K562 (cell line): ENCODE measurements at places on chromosomes 12 and 14.

DNA sequence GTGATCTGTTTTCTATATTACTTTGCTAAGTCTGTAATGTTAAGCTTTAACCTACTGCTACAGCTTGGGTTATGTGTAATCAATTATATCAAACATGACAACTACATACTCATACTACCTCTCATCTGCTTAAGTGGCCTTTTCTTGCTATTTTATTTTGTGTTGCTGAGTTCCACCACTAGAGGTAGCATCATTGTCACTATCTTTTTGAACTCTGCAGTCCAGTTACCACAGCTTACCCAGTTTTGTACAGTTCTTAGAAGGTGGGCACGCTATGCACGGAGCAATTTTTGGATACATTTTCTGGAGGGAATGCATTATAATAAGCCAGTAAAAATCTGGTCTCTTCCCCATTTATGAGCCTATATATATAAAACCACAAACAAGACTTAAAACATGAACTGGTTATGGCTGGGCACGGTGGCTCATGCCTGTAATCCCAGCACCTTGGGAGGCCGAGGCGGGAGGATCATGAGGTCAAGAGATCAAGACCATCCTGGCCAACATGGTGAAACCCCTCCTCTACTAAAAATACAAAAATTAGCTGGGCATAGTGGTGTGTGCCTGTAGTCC is 48.5 kb downstream of the SAV1 start:
- peak; percentile 17 for DNase-seq

- no peak for DNase-seq
Observed at GRCh38 chr14:76882651-76883050, 56.4 kb downstream of the LRRC74A start.

DNA sequence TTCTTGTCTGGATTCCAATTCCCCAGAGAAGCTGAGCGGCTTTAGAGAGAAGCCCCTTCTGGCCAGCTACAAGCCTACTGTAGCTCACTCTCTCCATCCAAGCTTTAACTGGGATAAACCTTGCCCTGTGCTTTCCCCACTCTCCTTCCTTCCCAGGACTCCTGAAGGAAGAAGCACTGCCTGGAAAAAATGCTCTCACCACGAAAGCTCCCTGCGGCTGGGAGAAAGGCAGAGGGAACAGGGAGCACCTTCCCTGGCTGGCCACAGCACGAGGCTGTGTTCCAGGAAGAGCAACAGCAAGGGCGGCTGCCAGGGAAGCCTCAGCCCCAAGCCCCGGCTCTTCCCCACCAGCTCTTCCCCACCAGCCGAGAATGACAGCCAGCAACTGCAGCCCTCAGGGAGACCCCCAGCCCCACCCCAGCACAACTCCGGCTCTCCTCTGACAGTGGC is 40.8 kb upstream of the PNMA1 start:
- no peak for DNase-seq

DNA sequence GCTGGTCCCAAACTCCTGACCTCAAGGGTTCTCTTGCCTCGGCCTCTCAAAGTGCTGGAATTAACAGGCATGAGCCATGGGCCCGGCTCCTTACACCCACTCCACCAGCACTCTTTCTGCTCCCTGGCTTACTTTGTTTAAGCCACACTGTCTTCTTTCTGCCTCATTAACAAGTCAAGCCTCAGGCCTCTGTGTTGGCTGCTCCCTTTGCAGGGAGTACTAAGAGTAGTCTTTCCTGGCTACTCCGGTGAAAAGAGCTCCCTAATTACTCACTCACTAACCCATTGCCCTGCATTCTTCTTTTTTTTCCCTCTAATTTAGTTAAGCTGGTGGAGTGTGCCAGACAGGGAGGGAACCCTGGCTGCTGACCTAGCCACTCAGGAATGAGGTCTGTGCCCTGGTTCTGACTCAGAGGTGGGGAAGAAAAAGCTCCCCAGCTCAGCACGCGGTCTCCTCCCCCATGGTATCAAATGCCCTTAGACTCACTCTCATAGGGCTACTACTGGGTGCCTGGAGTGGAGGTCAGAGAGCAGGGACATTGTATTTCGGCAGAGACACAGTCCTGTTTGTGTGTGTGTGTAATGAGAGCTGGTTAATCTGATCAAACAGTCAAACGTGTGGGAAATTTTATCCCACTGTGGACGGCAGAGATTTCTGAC is 19.8 kb downstream of the GALNT6 start:
- no peak for DNase-seq
